Endothelial cell of umbilical vein (primary cell): ENCODE measurements at places on chromosomes 13 and 19.

DNA sequence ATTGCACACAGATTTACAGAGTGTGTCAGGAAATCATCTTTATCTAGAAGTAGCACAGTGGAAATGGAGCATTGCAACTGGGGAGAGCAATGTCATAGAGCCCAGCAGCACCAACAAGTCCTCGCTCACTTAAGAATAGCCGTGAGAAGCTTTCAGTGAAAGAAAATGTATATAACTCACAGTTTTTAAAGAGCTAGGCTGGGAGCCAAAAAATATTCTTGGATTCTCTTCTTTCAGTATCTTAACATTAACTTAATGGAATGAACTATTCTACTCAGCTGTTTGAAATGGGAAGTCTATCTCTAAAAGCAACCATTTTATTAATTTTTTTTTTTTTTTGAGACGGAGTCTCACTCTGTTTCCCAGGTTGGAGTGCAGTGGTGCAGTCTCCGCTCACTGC, 329.6 kb downstream of the COG6 start:
- DNase-seq: no peak

- DNase-seq: peak; percentile 48
Observed at GRCh38 chr13:65825039-65825438, 1405.1 kb downstream of the PCDH9 start.

DNA sequence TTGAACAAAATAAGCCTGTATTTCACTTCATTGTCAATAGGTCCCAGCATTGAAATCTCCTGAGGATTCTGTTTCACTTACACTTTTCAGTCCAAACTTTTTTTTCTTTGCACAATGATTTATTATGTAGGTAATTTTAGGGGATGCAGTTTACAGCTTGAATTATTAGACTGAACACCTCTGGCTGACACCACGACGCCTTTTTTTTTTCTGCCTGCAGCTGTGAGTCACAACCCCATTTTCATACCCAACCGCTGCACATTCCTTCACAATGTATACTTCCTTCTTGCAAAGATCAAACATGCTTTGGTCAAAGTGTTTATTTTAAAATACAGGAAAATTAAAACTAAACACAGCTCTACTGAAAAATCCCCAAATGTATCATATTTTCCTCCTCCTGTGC, 11.4 kb downstream of the ZIC2 start:
- DNase-seq: no peak

DNA sequence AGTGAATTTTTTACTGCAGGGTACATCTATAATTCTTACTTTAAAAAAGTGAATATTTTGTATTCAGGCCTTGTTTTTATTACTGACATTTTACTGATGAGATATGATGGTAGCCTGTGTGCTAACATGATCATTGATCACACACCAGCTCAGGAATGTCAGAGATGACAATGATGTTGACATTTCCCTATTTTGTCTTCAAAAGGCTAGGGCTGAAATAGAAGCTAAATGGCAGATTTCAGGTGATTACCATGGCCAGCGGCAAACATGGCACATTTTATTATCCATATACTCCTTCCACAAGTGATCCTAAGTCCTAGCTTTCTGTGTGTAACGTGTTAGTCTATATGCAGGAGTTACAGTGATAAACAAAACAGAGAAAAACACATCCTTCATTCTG, 544.3 kb upstream of the MIR17HG start:
- DNase-seq: no peak

DNA sequence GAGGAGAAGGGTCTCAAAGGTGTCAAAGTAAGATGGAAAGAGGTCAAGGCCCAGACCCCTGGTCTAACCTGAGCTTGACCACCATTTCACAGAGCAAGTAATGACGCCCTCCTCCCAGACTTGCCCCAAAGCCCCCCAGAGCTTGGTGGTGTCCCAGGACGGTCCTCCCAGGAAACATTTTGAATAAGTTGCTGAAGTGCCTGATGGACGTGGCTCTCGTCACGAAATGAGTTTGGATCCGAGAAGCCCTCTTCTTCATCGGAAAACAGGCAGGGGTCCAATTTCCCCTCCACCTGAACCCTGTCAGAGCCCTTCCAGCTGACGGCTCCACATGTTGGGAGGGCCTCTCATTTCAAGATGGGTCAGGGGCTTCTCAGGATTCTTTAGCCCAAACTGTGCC, 54.5 kb upstream of the TPM4 start:
- DNase-seq: no peak

GRCh38 chr19:29545866-29546582, 20.2 kb downstream of the VSTM2B start:
- DNase-seq: no peak
